ENCODE measurements at places on chromosomes 11 and 22.

DNA sequence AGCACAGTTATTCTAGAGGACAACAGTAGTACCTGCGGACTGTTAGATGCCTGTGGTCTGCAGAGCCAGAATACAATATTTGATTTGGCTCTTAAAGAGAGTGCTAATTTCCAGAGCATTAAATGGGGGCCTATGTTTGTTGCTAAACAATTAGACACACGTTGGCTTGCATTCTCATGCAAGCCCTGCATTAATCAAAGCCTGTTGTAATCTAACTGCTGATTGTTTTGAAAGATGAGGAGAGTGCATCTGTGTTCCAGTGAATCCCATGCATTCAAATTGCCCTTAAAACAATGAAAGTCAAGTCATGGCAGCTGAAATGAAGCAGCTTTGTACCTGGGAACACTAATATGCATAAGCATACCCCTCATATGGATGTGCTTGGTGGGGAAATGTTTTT is 419.4 kb downstream of the DYNC2H1 start:
- no peak for DNase-seq

GRCh38 chr22:37926771-37927636 is 20.9 kb downstream of the MICALL1 start:
- no peak for DNase-seq

DNA sequence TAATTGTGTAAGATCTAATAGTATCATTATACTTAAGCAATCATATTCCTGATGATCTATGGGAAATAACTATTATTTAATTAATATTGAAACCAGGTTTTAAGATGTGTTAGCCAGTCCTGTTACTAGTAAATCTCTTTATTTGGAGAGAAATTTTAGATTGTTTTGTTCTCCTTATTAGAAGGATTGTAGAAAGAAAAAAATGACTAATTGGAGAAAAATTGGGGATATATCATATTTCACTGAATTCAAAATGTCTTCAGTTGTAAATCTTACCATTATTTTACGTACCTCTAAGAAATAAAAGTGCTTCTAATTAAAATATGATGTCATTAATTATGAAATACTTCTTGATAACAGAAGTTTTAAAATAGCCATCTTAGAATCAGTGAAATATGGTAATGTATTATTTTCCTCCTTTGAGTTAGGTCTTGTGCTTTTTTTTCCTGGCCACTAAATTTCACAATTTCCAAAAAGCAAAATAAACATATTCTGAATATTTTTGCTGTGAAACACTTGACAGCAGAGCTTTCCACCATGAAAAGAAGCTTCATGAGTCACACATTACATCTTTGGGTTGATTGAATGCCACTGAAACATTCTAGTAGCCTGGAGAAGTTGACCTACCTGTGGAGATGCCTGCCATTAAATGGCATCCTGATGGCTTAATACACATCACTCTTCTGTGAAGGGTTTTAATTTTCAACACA is 6.4 kb downstream of the BIRC3 start:
- no peak for DNase-seq

DNA sequence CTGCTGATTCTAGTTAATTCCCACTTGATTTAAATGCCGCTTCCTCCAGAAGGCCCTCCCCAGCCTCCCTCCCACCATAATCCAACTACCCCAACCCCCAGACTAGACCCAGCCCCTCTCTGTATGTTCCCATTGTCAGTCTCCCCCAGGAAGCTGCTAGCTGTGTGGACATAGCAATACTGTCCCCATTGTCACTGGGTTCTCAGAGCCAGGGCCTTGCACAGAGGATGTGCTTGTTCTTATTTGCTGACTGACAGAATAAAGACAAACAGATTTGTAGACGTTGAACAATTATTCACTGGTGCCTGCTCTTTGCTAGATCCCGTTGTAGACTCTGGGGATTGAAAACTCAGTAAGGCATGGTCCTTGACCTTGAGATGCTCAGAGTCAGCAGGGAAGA is 45.7 kb upstream of the NAV2 start:
- DNase-seq, result no peak

GRCh38 chr11:62030071-62030684 is 62.7 kb upstream of the FTH1 start:
- no peak for DNase-seq

GRCh38 chr11:72683782-72684200 is 9.6 kb upstream of the PDE2A start:
- peak; percentile 33 for DNase-seq

DNA sequence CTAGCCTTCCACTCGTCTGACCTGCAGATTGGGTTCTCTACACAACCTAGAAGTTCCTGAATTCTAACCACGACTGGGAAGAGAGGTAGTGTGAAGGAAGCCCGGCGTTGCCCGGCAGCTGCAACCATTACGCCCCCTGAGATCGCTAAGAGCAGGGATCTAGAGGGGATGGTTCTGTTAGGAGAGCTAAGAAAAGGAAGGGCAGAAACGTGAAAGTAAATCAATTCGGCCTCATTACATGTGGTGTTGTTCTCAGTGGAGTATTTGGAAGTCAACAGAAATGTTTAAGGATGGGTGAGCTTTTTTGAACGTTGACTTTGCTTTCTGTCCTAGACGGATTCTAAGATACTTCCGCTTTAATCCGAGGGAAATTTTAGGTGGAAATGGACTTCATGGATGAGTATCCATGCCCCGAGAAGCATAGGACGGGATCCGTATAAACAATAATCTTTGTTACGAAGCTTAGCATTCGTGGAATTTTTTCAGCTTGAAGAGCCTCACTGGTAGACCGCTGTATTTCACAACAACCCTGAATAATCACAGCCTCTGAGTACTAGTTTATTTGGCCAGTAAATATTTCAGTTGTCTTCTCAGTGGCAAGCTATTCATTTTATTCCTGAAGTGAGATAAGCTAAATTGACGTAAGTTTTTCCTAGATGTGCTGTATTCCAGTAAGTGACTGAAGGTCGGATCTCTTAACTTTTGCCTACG is 629 bp downstream of the ATP5MG start:
- no peak for DNase-seq

GRCh38 chr11:13354335-13354734 is 76.7 kb downstream of the BMAL1 start:
- no peak for DNase-seq

DNA sequence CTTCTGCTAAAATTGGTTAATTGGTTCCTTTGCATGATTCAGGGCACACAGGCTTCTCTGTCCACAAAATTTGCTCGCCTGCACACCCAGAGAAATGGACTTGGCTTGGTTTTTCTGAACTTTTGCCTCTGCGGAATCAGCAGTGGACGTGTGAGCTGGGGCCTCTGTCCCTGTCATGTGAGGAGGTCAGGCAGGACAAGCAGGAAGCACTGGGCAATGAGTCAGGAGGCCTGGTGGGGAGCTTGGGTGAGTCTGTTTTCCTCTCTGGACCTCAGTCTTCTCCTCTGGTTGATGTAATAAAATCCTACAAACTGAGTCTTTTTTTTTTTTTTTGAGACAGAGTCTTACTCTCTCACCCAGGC is 10.4 kb upstream of the CELSR1 start:
- no peak for DNase-seq

DNA sequence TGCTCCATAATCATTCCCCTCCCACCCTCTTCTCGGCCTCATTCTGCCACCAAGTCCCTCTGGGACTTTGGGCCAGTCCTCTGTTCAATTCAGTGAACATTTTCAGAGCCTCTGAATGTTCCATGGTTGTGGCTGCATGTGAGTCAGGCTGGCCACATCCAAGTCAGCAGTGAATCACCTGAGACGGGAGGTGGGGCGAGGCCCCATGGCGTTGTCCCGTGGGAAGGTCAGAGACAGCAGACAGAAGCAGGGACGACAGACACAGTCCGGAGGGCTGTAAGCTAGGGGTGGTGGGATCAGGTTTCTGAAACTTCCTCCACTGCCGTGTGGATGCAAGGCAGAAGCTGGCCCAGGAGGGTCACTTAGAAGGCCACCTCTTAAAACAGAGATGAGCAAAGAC is 324.8 kb downstream of the MN1 start:
- no peak for DNase-seq

GRCh38 chr11:39992551-39992950 is 1466.9 kb downstream of the LRRC4C start:
- no peak for DNase-seq

GRCh38 chr11:66386171-66387069 is 14.9 kb upstream of the SLC29A2 start:
- peak; percentile 90 for DNase-seq

DNA sequence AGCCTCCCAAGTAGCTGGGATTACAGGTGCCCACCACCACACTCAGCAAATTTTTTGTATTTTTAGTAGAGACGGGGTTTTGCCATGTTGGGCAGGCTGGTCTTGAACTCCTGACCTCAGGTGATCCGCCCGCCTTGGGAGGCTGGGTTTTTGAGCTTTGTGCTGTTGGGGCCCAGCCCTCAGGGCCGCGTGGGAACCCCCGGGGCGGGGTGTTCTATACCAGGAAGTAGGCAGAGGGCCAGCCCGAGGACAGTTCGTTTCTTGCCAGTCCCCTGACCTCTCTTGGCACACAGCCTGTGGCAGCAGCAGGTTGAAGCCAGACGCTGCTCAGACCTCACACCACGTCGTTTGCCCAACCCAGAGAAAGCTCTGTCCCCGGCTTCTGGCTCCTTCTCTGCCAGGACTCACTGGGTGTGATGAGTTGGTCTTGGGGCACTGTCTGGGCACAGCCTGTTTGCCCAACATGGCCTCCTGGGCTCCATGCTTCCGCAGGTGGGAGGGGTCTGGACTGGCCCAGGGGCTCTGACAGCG is 24.9 kb upstream of the CHKA start:
- DNase-seq, result peak; percentile 24

DNA sequence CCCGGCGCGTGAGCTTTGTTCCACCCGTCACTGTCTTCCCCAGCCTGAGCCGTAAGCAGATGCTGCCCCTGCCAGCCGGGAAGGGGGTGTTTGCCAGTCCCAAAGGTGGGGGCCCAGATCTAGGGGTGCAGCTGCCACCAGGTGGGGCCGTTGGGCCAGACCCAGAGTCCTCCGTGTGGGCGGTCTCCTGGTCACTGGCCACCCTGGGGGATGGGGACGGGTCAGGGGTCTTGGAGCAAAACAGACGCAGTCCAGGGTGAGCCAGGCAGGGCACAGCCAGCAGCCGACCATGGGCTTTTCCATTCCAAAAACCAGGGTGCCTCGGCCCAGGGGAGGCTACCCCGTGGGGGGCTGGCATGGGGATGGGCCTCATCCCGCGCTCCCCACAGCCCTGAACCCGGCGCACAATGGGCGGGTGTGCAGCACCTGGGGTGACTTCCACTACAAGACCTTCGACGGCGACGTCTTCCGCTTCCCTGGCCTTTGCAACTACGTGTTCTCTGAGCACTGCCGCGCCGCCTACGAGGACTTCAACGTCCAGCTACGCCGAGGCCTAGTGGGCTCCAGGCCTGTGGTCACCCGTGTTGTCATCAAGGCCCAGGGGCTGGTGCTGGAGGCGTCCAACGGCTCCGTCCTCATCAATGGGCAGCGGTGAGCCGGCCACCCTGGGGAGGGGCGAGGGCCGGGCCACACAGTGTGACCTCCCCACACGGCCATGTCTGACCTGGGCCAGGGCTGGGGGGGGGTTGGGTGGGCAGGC is 3.5 kb downstream of the MUC5B start:
- DNase-seq, result no peak

- DNase-seq, result no peak
Measured at GRCh38 chr22:28594076-28594796, 85.4 kb downstream of the TTC28 start.

DNA sequence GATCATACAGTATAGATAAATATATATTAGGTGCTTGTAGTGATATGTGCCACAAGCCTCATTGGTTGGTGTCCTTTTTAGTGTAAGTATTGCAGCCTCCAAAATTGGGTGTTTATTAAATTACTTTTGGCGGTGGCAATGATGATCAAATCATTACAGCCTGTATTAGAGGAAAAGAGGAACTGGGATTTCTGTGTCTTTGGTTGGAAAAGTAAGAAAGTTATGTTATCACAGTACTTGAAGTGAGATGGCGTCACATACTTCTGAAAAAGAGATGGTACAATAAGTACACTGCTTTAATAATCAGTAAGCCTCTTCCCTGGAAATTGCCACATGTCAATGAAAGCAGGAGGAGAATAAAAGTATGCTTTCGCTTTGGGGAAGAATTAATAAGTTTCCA is 523 bp upstream of the MPZL3 start:
- no peak for DNase-seq

DNA sequence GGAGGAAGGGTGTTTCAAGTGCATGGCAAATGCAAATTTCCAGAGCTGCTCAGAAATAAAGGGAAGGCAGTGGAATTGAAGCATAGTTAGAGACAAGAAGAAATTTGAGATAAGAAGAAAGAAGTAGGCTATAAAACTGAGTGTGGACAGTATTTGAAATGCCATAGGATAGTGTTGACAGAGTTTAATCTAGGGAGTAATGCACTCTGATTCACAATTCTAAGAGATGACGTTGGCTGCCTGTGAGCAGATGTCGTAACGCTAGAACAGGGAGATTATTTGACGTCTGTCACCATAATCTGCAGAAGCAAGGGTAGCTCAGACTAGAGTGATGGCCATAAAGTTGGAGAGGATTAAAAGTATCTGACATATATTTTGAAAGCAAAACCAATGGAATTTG is 389.9 kb upstream of the KIRREL3 start:
- DNase-seq, result no peak

DNA sequence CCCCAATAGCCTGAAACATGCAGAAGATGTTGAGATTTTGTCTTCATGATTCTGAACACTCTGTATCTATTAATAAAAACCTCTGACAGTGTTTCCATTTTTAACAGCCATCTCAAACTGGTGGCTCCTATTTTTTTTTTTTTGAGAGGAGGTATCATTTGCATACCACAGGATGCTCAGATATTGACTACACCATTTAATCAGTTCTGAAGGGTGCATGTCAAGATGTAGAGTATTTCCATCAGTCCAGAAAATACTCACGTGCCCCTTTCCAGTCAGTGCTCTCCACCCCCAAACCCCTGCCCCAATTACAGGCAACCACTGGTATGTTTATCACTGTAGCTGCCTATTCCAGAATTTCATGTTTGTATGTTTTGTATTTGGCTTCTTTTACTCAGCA is 85.3 kb upstream of the SORL1-AS1 start:
- DNase-seq, result no peak

DNA sequence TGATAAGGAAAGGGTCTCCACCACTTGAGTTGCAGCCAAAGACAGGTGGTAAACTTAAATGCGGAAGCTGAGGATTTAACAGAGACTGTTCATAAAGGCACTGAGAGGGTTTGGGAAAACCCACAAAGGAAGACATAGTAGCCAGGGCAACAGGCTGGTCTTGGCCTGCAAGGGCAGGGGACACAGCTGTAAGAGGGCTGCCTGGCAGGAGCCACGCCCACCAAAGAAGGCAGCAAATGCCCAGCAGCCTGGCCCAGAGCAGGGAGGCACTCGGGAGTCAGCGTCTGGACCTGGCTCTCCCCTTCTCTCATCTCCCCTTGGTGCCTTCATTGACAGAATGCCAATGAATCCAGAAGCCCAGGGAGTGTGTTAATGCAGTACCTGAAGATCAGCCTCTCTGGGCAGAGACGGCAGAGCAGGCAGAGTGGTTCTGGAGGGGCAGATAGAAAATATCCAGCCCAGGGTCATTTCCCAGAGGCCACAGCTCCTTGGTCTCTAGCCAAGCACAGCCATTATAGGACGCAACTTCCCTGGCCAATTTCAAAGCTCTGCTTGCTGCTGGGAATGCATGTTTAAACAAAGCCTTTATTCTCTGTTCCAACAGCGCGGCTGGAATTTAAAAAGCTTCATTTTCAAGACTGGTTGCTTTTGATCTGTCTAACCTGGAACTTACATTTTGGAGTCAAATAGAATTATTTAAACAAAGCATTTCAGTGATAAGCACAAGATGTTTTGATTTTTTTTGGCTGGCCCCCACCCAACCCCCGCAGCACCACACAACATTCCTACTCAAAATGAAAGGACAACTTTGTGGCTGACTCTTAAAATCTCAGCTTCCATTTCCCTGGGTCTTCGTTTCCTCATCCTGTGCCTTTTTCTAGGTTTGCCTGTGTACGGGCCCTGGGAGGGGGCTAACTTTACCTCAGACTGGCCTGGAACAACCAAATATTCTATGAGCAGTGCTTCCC is 125.6 kb upstream of the LMO1 start:
- DNase-seq, result peak; percentile 55
